ENCODE measurements at places on chromosomes 13 and 19. TPM values are rescaled to one million over a fixed set of nuclear protein-coding genes. Genes with fewer than 3 reads are reported as not detected.

DNA sequence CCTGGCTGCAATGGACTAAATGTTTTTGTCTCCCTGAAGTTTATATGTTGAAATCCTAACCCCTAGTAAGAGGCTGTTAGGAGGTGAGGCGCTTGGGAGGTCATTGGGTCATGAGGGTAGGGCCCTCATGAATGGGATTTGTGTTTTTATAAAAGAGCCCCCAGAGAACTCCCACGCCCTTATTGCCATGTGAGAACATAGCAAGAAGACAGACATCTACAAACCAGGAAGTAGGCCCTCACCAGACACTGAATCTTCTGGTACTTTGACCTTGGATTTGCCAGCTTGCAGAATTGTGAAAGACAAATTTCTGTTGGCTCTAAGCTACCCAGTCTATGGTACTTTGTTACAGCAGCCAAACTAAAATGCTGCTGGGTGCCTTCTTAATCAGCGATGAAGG, 96.1 kb upstream of the SPATA13 start:
- no peak for DNase-seq

DNA sequence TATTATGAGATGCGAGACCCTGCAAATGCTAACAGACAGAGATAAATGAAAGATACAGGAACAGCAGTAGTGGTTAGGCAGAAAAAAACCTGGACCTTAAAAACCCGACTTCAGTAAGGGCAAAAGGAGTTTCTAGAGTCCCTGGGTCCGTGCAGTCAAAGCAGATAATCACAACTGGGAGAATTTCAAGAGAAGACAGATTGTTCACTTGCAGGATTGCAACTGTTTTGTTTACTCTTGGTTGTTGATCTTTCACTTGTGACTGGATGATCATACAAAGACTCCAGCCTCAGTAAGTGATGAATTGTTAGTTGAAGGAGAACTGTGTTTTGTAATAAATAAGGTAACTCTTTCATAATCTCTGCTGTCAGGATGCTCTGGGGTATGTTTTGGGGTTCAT, 135.1 kb downstream of the GPC6 start:
- DNase-seq: no peak

DNA sequence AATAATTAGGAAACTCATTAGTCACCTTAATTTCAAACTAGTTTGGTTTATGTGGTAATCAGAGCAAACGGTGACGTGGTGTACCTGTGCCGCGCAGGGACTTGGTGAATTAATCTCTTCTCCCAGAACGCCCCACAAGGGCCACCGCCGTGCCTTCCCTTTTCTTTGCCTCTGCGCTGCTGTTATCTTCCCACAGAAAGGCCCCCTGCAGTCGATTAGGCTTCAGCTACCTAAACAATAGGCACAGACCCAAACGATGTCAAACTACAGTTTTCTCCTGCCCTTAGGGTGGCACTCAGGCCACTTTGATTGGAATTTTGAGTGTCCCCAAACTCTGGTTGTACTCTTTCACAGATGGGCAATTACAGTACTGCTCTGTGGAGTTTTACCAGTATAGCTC, 115.5 kb downstream of the GGACT start:
- no peak for DNase-seq

DNA sequence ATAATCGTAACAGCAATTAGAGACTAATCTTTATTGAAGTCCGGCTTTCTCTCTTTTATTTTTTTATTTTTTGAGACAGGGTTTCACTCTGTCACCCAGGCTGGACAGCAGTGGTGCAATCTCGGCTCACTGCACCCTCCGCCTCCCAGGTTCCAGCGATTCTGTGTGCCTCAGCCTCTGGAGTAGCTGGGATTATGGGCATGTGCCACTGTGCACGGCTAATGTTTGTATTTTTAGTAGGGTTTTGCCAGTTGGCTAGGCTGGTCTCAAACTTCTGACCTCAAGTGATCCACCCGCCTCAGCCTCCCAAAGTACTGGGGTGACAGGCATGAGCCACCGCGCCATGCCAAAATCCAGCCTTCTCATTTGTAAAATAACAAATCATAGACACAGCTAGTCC, 3.7 kb downstream of the APOC2 start:
- no peak for DNase-seq

DNA sequence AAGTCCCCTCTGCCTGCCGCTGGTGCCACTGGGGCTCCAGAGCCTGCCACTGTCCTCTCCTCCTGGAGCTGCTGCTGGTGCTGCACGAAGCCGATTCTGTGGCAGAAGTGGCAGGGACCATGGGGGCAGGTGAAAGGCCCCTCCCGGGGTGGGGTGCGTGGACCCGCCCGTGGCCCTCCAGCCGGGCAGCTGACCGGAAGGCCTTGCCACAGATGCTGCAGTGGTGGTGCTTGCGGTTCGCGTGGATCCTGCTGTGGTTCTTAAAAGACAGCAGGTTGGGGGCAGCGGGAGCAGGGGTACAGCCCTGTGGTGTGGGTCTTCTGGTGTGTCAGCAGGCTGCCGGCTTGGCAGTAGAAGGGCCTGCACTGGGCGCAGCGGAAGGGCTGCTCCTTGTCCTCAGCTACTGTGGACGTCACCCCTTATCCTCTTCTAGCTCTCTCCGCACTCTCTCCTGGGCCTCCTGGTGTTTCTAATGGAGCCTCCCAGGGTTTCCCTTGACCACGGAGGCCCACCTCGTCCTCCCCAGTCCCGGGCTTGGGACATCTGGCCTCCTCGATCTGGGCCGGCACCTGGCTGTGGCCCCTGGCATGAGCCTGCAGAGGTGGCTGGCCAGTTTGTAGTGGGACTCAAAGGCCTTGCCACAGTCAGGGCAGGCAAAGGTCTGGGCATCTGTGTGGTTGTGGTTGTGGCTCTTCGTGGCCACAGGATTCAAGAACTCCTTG, 380.4 kb downstream of the OLFM4 start:
- no peak for DNase-seq

- no peak for DNase-seq
Observed at GRCh38 chr19:50420808-50421207, 2.1 kb downstream of the SPIB start.

GRCh38 chr13:112648101-112648500, 41.7 kb upstream of the ATP11A start:
- DNase-seq: no peak

DNA sequence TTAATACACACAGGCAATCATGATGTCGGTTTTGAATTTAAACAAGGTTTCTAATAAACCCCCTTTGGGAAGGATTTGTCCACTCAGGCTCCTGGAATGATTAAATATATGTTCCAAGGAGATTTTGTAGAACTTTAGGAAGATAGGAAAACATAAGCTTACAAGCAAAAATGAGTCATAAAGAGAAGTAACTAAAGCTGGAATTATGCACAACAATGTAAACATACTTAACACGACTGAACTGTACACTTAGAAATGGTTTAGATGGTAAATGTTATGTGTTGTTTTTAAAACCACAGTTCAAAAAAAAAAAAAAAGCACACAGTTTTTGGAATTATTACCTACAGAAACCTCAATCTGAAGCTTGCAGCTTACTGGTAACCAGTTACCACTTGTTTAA, 304.4 kb downstream of the NALCN start:
- no peak for DNase-seq

- no peak for DNase-seq
Observed at GRCh38 chr19:50878851-50879250, 5.6 kb downstream of the KLK2 start.

- DNase-seq: peak; percentile 11
Observed at GRCh38 chr13:48505597-48506091, 27.2 kb downstream of the RCBTB2 start.

DNA sequence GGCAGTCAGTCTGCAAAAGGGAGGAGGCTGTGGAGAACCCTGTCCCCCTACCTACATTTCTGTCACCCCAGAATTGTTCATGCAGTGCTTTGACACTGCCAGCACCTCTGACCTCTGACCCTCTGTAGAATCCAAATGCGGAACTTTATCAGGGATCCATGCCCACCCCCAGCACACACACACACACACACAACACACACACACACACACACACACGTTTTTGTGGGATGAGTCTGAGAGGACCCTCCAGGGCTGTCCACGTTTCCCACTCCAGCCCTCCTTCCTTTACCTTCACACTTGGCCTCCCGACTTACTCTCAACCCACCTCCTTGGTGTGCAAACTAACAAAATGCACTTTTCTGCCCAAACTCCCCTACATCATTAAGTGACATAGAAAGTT, 42.3 kb upstream of the TSHZ3 start:
- no peak for DNase-seq

DNA sequence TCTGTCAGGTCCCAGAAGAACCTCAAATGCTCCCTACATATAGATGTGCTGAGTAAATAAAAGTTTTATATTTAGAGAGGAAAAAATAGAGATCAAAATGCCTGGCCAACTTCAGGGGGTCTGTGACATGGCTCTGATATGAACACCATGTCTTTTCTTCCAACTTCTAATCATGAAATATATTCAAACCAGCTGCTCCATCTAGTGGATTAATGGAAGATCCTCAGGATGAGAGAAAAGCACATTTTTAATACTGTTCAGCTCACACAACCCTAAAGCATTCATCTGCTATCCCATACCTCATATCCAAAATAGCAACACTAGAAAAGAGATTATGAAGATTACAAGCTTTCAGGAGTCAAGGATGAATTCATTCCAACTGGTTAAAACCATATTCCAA, 56.0 kb upstream of the DOCK9 start:
- peak; percentile 22 for DNase-seq

DNA sequence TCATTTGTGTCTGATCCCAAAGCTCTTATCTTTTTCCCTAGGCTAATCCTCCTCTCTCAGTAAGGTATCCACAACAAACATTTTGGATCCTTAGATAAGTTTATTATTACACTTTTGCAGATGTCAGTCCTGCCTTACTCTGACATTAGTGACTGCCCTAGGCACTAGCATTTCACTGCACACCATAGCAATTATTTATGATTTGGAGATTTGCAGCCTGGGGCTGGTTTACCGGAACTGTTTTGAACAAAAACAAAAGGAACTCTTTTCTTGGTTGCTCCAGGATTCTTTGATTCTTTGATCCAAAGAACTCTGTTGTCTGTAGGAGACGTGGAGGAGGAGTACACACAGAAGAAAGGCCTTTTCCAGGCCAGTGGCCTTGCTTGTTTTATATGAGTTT, 80.4 kb downstream of the EDNRB start:
- DNase-seq: no peak

- no peak for DNase-seq
Observed at GRCh38 chr19:8441725-8442544, 2.8 kb upstream of the HNRNPM start.

- no peak for DNase-seq
Observed at GRCh38 chr19:48085904-48086864, 24.4 kb downstream of the PLA2G4C start.

GRCh38 chr19:56105090-56105701, 15.9 kb downstream of the ZNF787 start:
- DNase-seq: peak; percentile 11

- no peak for DNase-seq
Observed at GRCh38 chr19:4957981-4958380, 10.9 kb upstream of the KDM4B start.

DNA sequence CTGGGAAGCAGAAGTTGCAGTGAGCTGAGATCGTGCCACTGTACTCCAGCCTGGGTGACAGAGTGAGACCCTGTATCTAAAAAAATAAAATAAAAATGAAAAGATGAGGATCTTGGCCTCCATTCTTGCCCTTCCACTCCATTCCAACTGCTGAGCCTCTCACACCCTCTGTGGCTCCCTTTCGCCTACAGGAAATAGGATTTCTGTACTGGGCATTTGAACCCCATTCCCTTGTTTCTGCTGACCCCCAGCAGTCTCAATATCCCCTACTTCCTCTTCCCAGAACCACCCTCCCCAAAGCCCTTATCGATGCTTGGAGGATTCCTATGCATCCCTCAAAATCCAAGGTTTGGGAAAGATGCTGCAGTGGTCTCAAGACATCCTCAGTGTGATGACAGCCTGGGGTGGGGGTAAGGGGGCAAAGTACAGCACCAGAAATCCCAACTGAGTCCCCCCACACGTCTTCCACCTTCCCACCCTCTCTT, 12.5 kb upstream of the GDF15 start:
- DNase-seq: no peak

DNA sequence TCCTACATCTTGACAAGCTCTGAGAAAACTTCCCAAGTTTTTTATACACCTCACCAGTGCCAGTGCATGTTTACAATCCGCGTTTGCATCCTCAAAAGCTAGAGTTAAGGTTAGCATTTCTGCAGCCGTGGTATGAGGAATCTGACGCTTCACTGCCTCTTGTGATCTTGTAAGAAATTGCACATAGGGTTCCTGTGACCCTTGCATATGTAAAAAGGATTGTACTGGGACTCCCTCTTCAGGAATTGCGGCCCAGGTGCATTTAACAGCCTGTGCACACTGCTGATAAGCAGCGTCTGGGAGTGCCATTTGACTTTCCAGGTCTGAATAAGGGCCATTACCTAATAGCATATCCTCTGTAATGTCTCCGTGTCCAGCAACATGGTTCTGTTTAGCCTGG, 15.3 kb downstream of the FPR3 start:
- DNase-seq: no peak

GRCh38 chr19:6772866-6773322, 386 bp downstream of the VAV1 start:
- DNase-seq: no peak

DNA sequence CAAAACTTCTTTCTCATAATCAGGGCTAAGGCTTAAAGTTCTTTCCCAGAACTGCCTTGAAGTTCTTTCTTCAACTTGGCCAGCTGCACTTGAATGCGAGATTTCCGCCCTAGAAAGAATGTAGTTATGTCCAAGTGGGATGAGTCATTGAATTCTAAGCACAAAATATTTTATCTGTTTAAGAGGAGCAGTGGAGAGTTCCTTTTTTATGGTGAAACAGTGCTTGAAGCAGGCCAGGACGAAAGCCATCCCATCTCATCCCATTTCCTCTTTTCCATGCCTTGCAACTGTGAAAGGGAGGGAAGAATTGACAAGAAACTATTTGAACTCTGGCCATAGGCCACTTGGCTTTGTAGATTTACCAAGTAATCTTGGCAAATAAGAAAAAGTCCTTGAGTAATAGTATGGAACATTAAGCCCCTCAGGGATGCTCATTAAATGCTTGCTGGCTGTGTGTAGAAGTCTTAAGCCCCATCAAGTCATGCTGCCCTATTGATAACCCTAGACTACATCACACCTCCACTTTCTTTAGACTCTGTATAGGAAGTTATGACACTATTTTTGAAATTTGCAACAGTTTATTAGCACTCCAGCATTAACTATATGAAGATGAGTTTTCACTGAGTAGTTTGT, 174.5 kb downstream of the KCTD12 start:
- DNase-seq: peak; percentile 97

- DNase-seq: no peak
Observed at GRCh38 chr19:45816236-45817009, 1.3 kb upstream of the RSPH6A start.

- no peak for DNase-seq
Observed at GRCh38 chr13:81540777-81541176, 1199.9 kb upstream of the SPRY2 start.

DNA sequence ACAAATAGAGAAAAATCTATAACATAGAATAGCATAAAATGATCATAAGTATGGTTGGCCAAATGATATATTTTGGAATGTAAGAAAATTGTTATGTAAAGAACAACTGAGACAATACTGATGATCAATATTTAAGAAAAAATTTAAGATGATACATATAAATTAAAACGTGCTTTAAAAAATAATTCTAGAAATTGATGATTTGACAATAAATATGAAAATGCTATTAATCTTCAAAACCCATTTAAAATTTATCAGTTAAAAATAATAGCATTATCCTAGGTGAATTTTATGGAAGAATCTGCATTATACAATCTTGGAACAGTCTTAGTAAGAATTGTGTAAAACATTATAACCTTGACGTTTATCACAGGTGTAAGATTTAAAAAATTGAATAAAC, 95.1 kb upstream of the DACH1 start:
- no peak for DNase-seq

SIGLEC10 gene
- total RNA-seq: 1.7 TPM

FBN3 gene
- 6.9 TPM for total RNA-seq

NLRP13 gene
- total RNA-seq: not detected

KCNN1 gene
- total RNA-seq: 2.2 TPM

ZNF682 gene
- 7.0 TPM for total RNA-seq

C2CD4C gene
- total RNA-seq: 0.49 TPM

Data from skin of body (tissue), 3 donors.